ENCODE measurements at places on chromosomes 12 and 14.

DNA sequence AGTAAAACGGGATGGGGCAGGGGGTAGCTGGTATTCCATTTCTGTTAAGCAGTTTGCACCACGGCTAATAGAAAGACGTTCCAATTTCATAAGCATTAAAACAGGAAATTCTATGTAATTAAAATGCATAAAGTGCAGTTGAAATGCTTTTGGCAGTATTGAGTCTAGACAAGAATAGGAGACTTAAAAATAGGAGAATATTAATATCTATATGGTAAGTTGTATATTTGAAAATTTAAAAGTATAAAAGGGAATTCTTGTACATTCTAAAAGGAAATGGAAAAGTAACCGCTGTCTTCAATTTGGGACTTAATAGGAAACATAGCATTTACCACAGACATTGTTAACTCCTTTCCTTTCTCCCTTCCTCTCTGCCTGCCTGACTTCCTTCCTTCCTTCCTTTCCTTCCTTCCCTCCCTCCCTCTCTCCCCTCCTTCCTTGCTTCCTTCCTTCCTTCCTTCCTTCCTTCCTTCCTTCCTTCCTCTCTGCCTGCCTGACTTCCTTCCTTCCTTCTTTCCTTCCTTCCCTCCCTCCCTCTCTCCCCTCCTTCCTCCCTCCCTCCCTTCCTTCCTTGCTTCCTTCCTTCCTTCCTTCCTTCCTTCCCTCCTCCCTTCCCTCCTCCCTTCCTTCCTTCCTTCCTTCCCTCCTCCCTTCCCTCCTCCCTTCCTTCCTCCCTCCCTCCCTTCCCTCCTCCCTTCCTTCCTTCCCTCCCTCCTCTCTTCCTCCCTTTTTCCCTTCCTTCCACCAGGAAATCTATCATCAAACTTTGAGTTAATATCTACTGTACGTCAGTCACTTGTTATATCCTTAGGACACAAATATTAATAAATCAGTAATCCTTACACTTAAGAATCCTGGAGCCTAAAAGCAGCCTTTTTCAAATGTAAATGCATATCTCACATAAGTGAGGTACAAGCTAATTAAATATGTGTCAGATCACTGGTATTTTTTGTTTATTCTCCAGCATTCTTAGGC lies 1049.3 kb downstream of the GALC start:
- DNase-seq: no peak

DNA sequence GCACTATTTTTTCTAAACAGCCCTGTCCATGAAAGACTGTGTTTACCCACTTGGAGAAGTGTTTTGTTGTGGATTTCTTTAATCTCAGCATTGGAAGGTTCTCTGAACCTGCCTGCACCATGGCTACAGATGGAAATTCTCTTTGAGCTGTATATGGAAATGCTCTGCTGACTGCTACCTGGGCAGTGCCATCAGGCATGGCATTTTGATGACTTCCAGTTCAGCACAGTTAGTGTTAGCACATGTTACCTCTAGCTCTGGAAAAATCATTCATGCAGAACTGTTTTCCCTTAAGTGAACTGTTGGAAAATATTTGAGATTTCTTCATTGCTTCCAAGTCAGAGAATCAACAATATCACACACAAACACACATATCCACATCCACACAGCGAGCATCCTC lies 52.6 kb upstream of the RIC8B start:
- DNase-seq: no peak

GRCh38 chr14:50953502-50953901 lies 9.2 kb upstream of the PYGL start:
- no peak for DNase-seq

DNA sequence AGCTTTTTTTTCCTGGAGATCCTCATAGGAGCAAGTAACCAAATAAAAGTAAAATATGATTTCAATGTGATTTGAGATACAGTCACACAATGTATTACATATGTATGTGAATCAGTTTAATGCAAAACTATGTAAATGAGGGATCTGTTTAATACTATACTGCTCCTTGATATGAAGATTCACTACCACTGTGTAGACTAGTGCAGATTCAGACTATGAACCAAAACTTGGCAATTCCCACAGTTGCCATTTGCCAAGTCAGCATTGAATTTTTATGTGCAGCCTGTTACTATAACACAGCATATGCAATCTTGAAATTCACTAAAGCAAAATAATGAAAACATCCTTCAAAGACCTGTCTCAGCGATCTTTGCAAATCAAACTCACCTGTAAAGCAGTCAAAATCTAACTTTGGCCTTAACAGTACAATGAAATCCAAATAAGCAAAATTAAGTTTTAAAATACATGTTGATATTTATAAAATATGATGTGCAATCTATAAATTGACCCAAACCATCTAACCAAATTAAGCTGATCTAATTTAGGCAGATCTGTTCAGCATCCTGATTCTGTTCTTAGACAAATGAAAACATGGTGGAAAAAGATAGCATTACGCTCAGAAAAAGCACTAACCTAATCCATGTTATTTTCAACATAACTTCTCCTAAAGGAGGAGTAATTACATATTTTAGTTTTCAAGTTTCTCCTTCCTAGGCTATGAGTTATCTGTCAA lies 25.5 kb upstream of the LMNTD1 start:
- no peak for DNase-seq

- DNase-seq: no peak
These were observed 188.3 kb downstream of the CAPZA3 start for GRCh38 chr12:18926188-18926587.

DNA sequence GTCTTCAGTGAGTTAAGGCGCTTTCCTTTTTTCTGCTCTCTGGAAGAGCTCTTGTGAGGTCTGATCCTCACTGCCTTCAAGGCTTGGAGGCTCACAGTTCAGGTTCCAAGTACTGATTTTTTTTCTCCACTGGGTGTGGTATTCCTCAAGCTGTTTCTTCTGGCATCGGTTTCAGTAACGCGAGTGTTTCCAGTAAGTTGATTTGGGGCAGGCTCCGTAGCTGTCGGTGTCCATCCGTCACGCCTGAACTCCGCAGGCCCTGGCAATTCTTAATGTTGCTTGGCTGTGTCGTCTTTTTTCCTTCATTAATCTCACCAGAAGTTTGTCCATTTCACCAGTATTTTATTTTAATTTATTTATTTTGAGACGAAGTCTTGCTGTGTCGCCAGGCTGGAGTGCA lies 30.6 kb downstream of the LRCOL1 start:
- DNase-seq: no peak

- DNase-seq: peak; percentile 11
These were observed 383.8 kb downstream of the PCNX1 start for GRCh38 chr14:71290960-71291466.

- no peak for DNase-seq
These were observed 73.7 kb downstream of the CIT start for GRCh38 chr12:119803381-119803791.

DNA sequence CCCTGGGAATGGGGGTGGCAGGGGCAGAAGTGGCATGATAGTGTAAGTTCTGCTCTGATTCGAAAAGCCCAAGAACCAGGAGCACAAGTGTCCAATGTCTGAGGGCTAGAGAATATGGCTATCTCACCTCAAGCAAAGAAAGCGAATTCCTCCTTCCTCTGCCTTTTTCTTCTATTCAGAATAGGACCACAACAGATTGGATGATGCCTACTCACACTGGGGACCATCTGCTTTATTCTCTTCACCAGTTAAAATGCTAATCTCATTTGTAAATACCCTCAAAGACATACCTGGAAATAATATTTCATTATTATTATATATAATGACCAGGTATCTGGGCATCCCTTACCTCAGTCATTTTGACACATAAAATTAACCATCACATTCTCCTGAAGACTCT lies 808.7 kb downstream of the NRXN3 start:
- no peak for DNase-seq

DNA sequence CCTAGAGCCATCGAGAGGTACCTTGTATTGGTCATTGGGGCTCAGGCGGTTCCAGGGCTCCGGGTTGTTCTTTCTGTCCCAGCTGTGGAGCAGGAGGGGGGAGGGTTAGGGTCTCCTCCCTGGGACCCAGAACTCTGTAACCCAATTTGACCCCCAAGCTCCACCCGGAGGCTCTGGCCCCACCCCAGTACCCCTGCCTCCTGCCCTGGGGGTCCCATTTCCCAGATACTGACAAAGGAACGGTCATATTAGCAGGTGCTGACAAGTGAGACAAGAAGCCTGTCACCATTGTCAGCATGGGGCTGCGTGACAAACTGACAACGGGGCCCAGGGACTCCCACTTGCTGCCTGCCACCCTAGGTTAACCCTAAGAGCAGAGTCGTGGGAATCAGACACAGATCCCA lies 6.2 kb downstream of the SHMT2 start:
- no peak for DNase-seq

DNA sequence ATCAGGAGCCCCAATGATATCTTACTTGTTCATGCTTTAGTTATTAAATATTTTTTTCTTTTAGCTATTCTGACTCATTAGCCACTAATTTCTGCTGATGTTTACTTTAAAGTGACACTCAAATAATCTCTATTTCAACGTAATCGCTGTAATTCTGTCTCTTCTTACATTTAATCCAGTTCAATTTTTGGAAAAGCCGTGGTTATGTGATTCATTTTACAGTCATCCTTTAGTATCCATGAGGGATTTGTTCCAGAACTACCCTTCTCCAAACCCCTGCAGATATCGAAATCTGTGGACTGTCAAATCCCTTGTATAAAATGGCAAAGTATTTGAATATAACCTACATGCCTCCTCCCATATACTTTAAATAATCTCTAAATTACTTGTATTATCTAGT lies 1103.4 kb downstream of the LRFN5 start:
- DNase-seq: no peak

DNA sequence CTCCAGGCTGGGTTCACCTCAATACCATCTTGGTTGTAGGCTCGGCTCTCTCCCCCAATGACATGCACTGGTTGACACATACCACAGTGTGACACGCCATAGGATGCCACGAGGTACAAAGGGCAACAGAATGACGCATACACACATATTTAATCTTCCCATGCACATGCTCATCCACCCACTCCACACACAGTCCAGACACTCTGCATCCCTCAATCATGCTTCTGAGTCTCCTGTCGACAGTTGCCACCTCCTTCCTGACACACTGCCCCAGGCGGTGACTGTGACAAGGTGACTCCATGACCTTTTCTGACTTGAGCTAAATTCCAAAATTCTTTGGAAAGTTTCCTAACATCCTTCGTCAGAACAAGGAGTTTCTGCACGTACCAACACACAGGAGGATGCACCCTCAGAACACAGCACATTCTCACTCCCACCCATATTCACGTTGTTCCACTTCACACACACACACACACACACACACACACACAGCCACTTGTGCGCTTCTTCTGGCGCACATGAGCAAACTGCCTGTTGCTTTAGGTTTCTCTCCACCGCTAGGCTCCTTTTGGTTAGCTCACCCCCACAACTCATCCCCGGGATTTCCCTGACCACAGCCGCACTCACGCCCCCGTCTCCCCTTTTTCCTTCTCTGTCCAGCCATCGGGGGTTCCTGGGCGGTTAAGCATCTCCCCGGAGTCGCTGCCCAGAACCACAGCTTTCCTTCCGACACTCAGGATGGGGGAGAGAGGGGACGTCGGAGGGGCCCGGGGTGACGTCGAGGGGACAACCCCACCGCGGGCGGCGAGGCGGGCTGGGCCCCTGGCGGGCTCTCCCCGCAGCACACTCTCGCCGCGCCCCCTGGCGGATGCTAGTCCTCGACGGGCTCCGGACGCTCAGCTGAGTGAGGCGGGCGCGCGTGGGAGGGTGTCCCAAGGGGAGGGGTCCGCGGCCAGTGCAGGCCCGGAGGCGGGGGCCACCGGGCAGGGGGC lies 536 bp upstream of the WNT1 start:
- no peak for DNase-seq
